ENCODE measurements at places on chromosomes 16 and 17.
A peak's percentile ranks its signal among the peaks of the same experiment; 100 is the strongest.

GRCh38 chr16:86220561-86220960 lies 289.8 kb upstream of the FOXF1 start:
- no peak for DNase-seq

DNA sequence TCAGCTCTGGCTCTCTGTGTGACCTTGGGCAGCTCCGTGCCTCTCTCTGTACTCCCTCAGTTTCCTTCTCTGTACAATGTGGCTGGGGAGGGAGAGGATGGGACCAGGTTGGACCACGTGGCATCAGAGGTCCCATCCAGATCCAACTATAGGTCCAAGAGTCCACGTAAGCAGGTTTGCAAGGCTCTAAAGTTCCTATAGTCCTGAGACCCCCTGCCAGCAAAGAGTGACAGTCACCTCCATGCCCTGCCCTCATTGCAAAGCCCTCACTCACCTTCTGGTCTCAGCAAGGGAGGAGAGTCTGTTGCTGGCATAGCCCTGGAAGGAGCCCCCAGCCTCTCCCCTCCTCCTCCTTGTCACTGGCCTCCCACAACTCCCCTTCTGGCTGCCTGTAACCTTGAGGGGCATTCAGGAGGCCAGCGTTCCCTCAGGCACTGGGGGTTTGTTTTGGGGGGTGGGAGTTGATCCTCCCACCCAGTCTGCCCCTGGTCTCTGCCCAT lies 6.1 kb upstream of the DRC7 start:
- DNase-seq = no peak

DNA sequence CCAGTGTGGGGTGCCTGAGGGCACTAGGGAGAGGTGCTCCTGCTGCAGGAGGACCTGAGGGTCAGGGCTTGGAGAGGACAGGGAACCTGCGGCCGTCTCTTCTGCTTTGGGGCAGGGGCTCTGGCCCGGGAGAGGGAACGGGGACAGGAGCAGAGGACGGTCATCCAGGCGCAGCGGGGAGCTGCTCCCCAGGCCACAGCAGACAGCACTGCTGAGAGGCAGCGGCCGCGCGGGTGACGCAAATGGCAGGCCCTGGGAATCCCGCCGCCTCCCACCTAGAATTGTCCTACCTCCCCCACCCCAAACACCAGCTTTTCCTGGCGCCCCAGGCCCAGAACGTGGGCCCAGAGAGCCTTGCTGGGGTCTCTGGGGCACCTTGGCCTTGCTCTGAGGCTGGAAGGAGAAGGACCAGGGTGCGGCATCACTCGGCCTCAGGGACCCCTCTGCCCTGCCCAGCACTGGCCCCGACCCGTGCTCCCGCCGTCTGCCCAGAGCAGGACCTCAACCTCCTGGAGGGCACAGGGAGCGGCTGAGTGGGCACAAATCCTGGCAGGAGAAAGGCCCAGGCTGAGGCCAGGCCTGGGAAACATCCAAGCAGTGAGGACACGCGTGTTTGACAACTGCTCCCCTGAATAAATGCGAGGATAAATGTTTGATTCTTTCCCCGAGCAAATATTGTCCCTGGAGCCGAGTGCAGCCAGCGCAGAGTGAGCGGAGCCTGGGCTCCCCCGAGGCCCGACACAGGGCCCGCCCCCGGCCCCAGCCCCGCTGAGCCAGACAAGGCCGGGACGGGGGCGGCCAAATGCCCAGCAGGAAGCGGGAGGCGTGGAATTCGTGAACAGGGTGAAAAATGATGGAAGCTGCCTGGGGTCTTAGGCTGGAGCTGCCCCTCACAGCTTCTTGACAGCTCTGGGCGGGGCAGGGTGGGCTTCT lies 8.5 kb downstream of the SSTR5 start:
- no peak for DNase-seq

GRCh38 chr17:55690105-55690508 lies 32.6 kb downstream of the TMEM100 start:
- DNase-seq = no peak

DNA sequence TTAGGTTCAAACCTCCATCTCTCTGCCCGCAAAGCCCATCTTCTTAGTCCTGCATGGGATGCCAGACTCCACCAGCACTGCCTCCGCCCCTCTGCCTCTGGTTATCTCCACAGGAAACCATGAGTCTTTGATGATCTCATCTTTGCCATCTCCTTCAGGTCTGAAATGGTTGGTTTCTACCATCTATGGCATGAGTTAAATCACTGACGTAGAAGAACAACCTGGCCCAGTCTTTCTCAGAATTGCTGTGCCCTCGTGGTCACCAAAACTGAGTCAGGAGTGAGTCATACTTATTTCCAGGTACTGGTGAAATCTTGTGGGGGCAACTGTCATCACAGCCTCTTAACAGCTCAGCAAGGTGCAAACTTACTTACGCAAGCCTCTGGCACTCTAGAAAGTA lies 468.7 kb upstream of the C16orf82 start:
- no peak for DNase-seq

GRCh38 chr17:61955619-61956018 lies 27.8 kb upstream of the INTS2 start:
- DNase-seq = no peak

GRCh38 chr17:82690786-82691489 lies 7.6 kb downstream of the RAB40B start:
- no peak for DNase-seq

DNA sequence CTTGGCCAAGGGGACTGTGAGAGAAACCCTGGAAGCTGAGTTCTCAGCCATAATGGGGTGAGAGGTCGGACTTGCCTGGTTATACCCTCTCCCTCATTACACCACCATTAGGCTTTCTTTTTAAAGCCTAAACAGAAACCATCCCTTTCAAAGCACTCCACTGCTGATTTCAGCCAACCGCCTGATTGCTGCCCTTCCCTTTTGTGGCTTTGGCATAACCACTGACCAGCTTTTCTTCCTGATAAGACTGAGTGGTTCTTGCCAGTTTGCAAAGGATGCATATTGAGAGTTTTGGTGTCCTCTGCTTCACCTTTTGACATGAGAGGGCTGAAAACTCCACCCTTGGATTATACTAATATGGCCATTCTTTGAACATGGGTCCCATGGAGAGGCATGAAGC lies 308.2 kb upstream of the GOT2 start:
- DNase-seq = no peak

DNA sequence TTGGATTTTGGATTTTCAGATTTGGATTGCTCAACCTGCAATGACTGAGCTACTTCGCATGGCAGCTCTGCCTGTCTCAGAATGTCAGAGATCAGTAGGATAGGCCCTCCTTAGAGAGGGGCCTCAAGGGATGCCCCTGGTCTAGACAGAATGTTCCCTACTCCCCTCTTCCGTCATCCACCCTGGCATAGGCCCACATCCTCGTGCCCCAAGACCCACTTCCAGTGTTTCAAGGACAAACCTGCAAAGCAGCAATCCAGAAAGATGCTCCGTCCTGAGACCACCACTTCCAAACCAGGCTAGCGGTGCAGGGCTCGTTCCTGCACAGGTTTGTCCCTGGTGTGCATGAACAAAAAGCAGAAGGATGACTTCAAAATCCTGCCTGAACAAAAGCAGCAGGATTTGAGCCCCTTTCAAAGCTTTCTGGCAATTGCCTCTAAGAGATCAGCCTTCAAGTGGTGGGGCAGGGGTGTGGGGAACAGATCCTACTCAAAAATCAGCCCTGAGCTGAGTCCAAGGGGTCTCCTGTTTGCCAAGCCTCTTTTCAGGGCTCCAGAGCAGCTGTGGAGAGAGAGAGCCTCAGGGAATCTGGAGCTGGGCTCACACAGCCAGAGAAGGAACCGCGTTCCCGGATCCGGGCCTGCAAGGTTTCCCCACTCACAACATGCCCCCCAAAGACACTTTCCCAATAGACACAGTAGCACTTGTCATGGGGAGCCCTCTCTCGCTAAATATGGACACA lies 121.1 kb downstream of the SOCS1 start:
- DNase-seq = no peak

DNA sequence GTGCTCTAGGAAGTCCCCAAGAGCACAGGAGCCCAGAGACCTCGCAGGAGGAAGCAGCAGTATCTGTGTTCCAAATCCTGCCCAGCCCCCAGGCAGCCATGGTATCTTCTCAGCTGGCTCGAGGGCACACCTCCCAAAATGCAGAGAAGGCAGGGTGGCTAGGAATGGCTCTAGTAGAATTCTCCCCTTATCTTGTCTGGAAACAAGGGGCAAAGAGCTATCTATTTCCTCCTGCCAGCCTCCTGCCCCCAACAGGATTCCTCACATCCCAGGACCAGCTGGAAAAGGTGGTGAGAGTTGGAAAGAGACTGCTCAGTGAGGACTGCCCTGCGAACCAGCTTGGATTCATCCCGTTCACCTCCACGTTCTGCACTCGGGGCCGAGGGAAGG lies 8.6 kb upstream of the TSPOAP1 start:
- no peak for DNase-seq

DNA sequence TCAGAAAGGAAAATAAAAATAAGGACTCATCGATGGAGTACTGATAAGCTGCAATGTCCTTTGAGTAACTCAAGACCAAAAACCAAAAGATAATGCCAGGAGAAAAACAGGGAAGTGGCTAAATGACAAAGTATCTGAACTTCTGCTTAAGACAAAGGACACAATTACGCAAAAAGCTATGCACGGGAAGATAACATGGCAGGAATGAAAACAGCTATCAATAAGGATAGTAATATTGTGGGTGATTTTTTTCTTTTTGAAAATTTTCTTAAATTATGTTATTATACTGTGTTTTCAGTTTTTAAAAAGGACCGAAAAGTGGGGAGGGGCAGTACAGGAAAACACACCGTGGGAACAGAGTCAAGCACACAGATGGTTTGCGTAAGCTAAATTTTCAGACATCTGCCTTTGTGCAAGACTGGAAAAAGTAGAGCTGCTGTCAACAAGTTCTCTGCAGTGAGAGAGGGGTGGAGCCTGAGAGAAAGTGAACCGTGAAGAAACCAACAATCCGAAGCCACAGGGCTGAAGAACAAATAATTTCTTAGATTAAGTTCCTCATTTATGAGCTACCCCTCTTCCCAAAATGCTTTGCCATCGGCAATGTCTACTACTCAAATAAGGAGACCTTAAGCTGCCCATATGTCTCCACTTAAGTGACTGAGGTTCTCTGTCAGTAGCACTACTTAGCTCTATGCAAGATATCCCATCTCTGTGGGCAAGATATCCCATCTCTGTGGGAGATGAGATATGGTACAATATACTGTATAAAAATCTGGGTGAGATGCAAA lies 99.9 kb upstream of the CORO6 start:
- peak; percentile 46 for DNase-seq

- no peak for DNase-seq
These were observed 151.2 kb upstream of the AXIN2 start for GRCh38 chr17:65712383-65713267.

GRCh38 chr17:4241535-4241934 lies 22.2 kb downstream of the ANKFY1 start:
- no peak for DNase-seq

DNA sequence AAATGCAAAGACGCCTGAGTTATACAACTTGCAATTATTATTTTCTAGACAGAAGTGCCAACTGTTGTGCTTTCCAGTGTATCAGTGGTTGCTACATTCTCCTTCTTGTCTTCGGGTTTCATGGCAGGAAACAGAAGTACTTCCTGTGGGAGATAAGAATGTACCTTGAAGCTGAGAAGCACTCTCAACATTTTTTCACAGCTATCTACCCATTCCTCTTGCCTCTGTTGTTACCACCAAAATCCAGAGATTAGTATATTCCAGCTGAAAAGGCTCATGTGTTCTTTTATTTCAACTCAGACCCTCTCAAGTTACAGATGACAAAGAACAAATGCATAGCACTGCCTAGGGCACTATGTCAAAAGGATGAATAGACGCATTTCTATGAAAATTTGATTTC lies 4.8 kb upstream of the ADAT1 start:
- no peak for DNase-seq

- DNase-seq = peak; percentile 96
These were observed 7.3 kb downstream of the NT5C start for GRCh38 chr17:75124041-75124818.

- DNase-seq = no peak
These were observed 1.7 kb upstream of the MRM1 start for GRCh38 chr17:36599546-36600250.

DNA sequence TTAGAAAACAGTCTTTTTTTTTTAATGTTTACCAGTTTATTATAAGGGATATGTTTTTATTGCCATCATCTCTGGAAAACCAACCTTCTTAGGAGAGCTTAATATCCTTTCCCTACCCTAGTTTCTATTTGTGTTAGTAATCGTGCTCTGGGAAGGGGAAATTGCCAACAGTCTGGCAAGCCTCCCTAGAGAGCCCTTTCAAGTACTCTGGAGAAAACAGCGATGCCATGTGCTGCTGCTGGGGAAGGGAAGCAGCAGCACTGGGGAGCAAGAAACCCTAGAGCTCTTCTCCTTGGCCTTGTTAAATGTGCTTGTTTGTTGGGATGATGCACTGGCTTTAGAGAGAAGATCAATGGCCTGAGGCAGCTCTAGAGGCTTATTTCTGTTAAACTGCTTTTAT lies 10.3 kb downstream of the RETREG3 start:
- DNase-seq = no peak

DNA sequence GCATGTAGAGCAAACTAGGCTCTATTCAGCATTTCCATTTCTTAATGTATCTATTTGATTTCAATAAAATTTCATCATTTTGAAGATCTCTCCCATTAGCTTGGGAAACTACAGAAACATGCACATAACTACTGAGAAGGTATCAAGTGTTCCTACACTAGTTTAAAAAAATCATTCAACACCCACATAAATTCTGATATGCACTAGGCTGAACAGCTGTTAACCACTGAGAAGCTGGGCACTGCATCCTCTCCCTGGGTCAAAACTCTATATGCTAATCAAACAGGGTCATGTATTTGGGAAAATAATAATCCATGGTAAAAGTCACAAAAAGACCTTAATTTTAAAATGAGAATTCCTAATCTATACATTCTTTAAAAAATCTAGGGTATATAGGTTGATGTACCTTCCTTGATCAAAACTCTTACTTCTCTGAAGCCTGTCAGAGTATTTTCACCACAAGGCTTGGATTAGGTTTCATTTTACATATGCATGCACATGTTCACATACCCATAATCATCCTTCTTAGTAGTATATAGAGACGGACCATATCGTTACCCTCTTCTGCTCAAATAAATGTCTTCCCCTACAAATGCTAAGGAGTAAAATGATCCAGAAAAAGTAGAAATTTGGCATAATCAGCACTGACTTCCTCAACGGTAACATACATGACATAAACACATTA lies 57.2 kb downstream of the KANSL1 start:
- no peak for DNase-seq

GRCh38 chr17:33375103-33375502 lies 82.0 kb upstream of the ASIC2 start:
- DNase-seq = peak; percentile 43

GRCh38 chr16:15575293-15576049 lies 67.5 kb downstream of the MARF1 start:
- no peak for DNase-seq
